ENCODE measurements at places on chromosomes 13 and 19. TPM values are rescaled to one million over a fixed set of nuclear protein-coding genes. Genes with fewer than 3 reads are reported as not detected.

Gene USHBP1
- not detected for total RNA-seq

Gene CEBPG
- total RNA-seq: 15.5 TPM

Gene CLIP3
- total RNA-seq: 0.47 TPM

Gene NAPA
- total RNA-seq: 135 TPM

Gene SNRPD2
- 367 TPM for total RNA-seq

Gene TMIGD2
- total RNA-seq: 17.6 TPM

Gene ZNF701
- total RNA-seq: 8.2 TPM

Gene PNMA8B
- total RNA-seq: 0.14 TPM

Gene WDR87
- total RNA-seq: not detected

Gene IGFLR1
- 43.1 TPM for total RNA-seq

Gene SIGLEC7
- 0.20 TPM for total RNA-seq

Gene NAA16
- 80.5 TPM for total RNA-seq

Gene PRR19
- total RNA-seq: not detected

Gene FPR1
- 1.9 TPM for total RNA-seq

Measured in CD4-positive, alpha-beta T cell (primary cell).